ENCODE measurements at places on chromosomes 11 and 22. TPM values are rescaled to one million over a fixed set of nuclear protein-coding genes. Genes with fewer than 3 reads are reported as not detected.

OTOG gene
- total RNA-seq = not detected

POLA2 gene
- 11.7 TPM for total RNA-seq

TPBGL gene
- 1.1 TPM for total RNA-seq

CSRP3 gene
- not detected for total RNA-seq

FOSL1 gene
- total RNA-seq = not detected

ARFGAP3 gene
- total RNA-seq = 49.2 TPM

B4GAT1 gene
- 53.4 TPM for total RNA-seq

GAL3ST1 gene
- total RNA-seq = 17.4 TPM

DNA sequence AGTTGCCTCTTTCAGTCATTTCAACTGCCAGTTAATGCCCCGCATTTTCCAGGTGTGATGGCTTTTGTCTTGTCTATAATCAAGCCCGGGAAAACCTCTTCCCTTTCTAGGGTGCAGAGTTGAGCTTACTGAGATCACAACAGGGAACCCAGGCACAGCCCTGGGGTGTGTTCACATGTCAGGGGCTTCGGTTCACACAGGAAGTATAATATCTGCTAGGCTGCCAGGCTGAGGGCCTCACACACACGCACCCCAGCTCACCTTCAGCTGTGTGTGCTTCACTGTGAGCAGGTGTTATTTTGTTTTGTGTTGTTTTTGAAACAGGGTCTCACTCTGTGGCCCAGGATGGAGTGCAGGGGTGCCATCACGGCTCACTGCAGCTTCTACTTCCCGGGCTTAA, 9.7 kb upstream of the SOX10 start:
- no peak for DNase-seq
- peak overlapping the region; percentile 52 for H3K27ac ChIP-seq
- H3K36me3 ChIP-seq = peaks cover 31% of the 10 kb centered on the region
- H3K27me3 ChIP-seq = no peaks in the 10 kb centered on the region
- no peak overlapping the region for H3K4me3 ChIP-seq

- H3K27ac ChIP-seq = no peak overlapping the region
- DNase-seq = no peak
- no peaks in the 10 kb centered on the region for H3K4me1 ChIP-seq
- H3K27me3 ChIP-seq = no peaks in the 10 kb centered on the region
- no peak overlapping the region for H3K4me3 ChIP-seq
These were observed 55.8 kb downstream of the MS4A13 start for GRCh38 chr11:60570970-60571369.

- no peak for DNase-seq
- H3K36me3 ChIP-seq = peaks cover 78% of the 10 kb centered on the region
- H3K27me3 ChIP-seq = no peaks in the 10 kb centered on the region
- no peak overlapping the region for H3K4me3 ChIP-seq
- no peaks in the 10 kb centered on the region for H3K4me1 ChIP-seq
These were observed 8.1 kb downstream of the RELA start for GRCh38 chr11:65654375-65655349.

DNA sequence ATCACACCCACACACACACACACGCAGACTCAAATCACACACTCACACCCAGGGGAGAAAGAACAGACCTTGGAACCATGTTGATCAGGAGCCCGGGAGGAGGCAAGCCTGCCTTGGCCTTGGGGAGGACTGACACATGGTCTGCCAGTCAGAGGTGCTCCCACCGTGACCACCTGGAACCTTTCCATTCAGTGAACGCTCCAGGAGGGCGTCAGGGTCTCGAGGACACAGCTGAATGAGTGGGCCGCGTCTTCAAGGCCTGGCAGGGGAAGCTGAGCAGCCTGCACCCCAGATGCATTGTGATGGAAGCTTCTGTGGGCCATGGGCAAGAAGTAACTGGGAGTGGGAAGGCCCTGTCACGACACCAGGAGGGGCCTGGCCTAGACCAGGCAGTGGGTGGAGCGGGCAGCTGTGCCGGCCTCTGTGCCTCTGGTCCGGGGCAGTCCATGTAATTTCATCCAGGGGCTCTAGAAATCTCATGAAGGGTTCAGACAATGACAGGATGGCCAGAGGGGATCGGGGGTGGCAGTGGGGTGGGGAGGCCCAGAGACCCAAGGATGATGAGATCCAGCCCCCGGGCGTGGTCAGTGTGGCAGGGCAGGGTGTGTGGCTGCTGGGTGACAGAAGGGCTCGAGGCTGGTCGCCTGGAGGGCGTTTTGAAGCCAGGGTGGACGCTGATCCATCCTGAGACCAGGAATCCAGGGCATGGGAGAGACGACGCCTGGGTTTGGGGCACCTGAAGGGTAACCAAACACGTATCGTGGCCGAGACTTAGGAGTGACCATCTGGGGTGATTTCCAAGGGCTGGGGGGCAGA, 53.7 kb downstream of the IGF2 start:
- H3K27me3 ChIP-seq = no peaks in the 10 kb centered on the region
- H3K27ac ChIP-seq = no peak overlapping the region
- H3K36me3 ChIP-seq = no peaks in the 10 kb centered on the region
- H3K4me3 ChIP-seq = no peak overlapping the region

DNA sequence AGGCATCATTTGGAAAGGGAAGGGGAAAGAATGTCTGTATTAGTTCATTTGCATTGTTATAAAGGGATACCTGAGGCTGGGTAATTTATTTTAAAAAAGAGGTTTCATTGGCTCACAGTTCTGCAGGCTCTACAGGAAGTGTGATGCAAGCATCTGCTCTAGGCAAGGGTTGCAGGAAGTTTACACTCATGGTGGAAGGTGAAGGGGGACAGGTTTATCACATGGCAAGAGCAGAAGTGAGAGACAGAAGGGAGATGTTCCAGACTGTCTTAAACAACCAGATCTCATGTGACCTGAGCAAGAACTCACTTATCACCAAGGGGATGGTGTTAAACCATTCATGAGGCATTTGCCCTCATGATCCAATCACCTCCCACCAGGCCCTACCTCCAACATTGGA, 90.6 kb downstream of the CCDC83 start:
- H3K4me3 ChIP-seq = no peak overlapping the region
- no peak for DNase-seq
- H3K4me1 ChIP-seq = no peaks in the 10 kb centered on the region
- no peaks in the 10 kb centered on the region for H3K36me3 ChIP-seq
- H3K27ac ChIP-seq = no peak overlapping the region

DNA sequence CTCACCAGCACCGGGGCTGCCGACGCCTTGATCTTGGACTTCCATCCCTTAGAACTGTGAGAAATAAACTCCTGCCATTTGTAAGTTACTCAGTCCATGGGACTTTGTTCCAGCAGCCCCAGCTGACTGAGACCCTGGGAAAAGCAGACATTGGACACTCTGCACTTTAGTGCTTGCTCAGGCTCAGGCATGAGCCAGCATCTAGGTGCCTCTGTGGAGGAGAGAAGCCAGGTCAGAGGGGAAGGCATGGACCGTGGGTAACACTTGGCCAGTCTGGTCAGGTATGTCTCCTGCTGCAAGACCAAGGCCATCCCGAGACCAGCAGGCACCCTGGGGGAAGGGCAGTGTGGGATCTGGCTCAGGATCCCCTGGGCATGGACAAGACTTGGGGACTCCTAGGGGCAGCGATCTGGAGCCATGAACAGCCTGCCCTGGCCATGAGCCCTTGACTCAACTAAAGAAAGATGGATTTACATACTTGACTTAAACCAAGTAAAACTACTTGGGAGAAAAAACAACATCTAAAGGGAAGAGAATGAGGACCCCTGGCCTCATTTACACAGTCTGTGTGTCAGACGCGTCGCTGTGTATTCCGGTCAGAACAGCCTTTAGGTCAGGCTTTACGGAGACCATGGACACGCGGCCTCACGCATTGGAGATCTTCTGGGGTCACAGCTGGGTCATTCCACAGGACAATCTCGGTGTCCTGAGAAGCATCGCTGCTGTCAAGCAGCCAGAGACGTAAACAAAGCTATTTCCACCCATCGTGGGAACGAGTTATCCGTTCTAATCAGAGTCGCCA, 497.1 kb downstream of the BRD1 start:
- H3K4me3 ChIP-seq = no peak overlapping the region
- H3K27me3 ChIP-seq = no peaks in the 10 kb centered on the region
- no peak overlapping the region for H3K27ac ChIP-seq
- no peaks in the 10 kb centered on the region for H3K36me3 ChIP-seq

- H3K36me3 ChIP-seq = peaks cover 10% of the 10 kb centered on the region
- no peaks in the 10 kb centered on the region for H3K27me3 ChIP-seq
- H3K27ac ChIP-seq = no peak overlapping the region
- H3K4me3 ChIP-seq = no peak overlapping the region
These were observed 6.6 kb upstream of the MARK2 start for GRCh38 chr11:63832336-63832735.

- H3K27me3 ChIP-seq = no peaks in the 10 kb centered on the region
- DNase-seq = no peak
- no peak overlapping the region for H3K27ac ChIP-seq
- H3K4me1 ChIP-seq = no peaks in the 10 kb centered on the region
- no peak overlapping the region for H3K4me3 ChIP-seq
- no peaks in the 10 kb centered on the region for H3K36me3 ChIP-seq
These were observed 27.6 kb downstream of the ADORA2A start for GRCh38 chr22:24455039-24455438.

- no peak for DNase-seq
- H3K27ac ChIP-seq = no peak overlapping the region
- H3K36me3 ChIP-seq = no peaks in the 10 kb centered on the region
- no peaks in the 10 kb centered on the region for H3K27me3 ChIP-seq
- no peak overlapping the region for H3K4me3 ChIP-seq
These were observed 62.6 kb upstream of the SLC6A5 start for GRCh38 chr11:20536784-20537183.

- H3K36me3 ChIP-seq = no peaks in the 10 kb centered on the region
- H3K27me3 ChIP-seq = no peaks in the 10 kb centered on the region
- no peak for DNase-seq
- no peaks in the 10 kb centered on the region for H3K4me1 ChIP-seq
- no peak overlapping the region for H3K27ac ChIP-seq
These were observed 88.1 kb downstream of the SERGEF start for GRCh38 chr11:17924713-17925112.

GRCh38 chr11:96388891-96389719, 607 bp downstream of the CCDC82 start:
- H3K4me3 ChIP-seq = peak overlapping the region; percentile 87
- H3K4me1 ChIP-seq = no peaks in the 10 kb centered on the region
- no peaks in the 10 kb centered on the region for H3K27me3 ChIP-seq
- H3K36me3 ChIP-seq = no peaks in the 10 kb centered on the region
- DNase-seq = no peak

Data from tibial nerve (tissue), 4 donors.